NCI-H526 treated with DMSO at 0.1 percent for 48 hours (cell line): ENCODE measurements at places on chromosomes 7 and 10.

GRCh38 chr7:135790371-135790977 lies 41.9 kb upstream of the FAM180A start:
- no peak for DNase-seq

- no peak for DNase-seq
Measured at GRCh38 chr7:55413442-55413841, 48.3 kb downstream of the LANCL2 start.

- no peak for DNase-seq
Measured at GRCh38 chr7:139908792-139909191, 79.7 kb downstream of the TBXAS1 start.

DNA sequence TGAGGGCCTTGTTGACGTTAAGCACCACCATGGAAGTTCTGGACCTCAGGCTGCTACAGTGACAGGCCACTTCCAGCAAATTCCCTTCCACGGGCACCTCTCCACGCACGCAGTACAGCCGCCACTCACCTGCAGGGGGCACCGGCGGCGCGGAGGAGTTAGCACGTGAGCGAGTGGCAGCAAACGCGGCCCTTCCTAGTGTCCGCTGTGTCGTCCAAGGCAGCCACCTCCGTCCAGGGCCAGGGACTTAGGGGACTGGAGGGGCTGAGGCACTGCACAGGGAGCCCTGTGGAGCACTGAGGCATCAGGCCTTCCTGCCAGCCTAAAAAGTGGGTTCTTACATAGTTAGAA lies 164.4 kb downstream of the SVIL start:
- no peak for DNase-seq
